ENCODE measurements at places on chromosomes 12 and 14.

DNA sequence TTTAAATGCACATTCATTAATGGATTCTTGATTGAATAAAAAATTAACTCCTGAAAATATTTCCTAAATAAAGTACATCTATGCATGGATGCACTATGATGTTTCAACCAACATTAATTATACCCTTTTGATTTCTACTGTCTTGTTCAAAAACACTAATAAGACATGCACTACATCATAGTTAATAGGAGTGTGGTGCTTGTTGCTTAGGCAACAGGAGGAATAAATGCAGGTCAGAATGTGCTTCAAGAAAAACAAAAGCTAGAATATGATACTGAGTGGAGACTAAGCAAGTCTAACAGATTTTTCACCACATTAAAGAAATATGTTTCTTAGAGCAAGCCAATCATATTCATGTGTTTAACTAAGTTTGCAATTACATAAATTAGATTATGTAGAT lies 495.8 kb upstream of the GARIN6 start:
- DNase-seq: no peak

- no peak for DNase-seq
Observed at GRCh38 chr12:123453165-123453564, 4.8 kb upstream of the SNRNP35 start.

- DNase-seq: no peak
Observed at GRCh38 chr12:111304642-111305071, 64.2 kb downstream of the PHETA1 start.

DNA sequence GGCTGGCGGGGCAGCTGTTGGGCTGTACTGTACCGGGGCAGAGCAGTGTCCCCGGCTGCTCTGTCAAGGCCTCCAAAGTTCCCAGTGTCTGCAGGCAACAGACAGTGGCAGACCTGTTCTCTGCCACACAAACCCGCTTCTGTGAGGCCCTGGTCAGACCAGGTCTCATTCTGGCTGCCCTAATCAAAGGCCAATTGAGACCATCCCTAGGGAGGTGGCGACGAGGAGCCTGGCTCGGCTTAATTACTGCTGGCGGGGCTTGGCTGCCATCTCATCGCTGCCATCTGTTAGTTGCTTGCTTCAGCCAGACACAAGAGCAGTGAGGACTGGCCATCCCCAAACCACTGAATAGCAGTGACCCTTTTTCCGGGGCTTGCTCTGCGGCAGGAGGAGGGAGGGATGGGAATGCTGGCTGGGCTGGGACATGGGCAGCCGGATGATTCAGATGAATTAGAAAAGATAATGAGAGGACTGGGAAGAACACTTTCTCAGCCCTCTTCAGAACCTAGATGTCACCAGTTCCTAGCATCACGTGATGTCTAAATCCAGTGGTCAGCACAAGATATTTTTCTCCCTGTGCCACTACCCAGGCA lies 24.5 kb downstream of the ERG28 start:
- DNase-seq: peak; percentile 46

DNA sequence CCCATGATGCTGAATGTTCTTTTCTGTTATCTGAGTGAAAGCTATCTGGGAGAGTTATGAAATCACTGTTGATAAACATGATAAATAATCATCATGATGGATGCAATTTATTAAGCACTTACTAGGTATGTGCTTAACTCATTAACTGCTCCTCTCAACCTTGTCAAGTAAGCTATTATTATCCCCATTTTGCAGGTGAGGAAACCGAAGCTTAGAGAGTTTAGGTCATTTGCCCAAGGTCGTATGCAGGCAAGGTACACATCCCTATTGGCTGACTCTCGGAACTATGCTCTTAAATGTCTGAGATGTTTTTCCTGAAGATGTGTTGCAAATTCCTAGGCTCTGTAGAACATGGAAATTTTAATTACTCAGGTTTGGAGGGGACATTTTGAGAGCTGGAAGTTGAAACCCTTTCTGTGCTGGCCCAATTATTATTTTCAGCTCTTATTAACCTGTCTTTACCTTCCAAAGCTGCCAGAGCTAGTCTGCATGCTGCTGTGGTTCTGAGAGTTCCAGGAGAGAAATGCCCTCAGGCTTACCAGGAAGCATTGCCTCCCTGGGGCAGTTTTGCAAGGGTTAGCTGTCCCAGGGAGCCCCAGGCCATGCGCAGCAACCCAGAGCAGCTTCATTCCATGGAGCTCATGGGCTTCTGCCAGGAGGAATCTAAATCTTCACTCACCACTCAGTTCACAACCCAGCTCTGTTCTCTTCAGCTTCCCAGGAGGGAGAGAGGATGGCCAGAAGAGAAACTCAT lies 55.6 kb upstream of the OAS1 start:
- DNase-seq: no peak

DNA sequence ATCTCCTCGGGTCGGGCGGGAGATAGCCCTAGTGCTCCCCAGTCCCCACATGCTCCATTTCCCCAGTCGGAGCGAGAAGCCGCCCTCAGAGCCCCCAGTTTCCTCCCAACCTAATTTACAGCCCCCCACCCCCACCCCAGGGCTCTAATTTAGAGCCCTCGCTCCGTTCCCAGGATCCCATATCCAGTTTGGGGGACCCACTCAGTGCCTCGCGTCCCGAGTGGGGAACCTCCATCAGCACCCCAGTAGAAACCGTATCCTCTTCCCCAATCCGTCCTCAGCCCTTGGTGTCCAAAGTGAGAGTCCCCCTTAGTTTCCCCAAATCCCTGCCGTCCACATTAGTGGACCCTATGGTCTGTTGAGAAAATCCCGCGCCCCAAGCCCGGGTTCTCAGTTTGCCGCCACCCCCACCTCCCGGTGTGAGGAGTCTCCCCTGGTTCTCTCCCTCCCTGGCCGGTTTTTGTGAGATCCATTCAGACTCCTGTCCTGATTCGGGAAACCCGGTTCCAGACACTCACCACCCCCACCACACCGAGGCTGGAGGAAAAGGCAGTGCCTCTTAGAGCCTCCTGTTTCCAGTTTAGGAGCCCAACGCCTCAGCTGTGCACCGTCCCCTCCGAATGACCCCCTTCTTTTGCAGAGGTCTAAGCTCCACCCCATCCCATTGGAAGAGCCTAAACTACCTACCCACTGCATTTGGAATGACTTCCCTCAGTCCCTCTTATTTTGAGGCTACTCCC lies 809 bp upstream of the MSI1 start:
- no peak for DNase-seq

DNA sequence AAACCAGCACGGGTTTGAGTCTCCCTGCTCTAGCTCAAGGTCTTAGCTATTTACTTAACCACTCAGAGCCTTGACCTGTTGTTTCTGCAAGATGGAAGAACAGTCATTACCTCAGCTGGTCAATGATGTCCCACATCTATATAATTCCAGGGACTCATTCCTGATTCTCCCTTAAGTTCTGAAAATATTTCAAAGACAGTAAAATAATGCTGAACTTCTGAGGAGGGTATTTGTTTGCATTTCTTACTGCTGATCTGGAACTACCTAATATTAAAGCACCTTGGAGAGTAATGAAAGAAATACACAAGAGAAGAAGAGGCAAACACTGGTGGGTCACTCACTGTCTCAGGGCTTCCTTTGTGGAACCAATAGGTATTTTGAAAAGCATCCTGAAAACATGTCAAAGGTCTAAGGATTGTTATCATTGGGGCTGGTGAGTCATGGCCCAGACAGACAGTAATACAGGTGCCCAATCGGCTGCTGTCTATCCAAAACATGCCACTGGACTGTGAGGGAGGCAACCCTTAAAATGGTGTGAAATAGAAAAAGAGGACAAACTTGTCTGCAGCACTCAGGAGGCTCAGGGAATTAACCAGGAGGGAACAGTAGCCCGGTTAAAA lies 88.7 kb upstream of the EGLN3 start:
- no peak for DNase-seq

DNA sequence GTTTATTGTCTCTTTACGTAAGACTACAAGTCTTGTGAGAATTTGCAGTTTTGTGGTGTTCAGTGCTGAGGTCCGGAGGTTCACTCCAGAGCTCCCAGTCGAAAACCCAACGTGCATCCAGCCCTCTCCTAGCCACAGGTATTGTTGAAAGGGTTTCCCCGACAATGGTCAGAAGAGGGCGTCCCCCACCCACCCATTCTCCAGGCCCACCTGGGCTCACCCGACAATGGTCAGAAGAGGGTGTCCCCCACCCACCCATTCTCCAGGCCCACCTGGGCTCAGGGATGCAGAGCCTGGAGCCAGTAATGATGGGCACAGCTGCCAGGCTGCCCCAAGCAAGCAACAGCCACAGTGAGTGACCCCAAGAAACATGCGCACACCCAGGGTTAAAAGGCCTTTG lies 126.8 kb upstream of the EVL start:
- DNase-seq: no peak

- DNase-seq: no peak
Observed at GRCh38 chr12:123902821-123903220, 69.8 kb downstream of the CCDC92 start.

GRCh38 chr14:101284711-101285110 lies 276.6 kb upstream of the DIO3 start:
- DNase-seq: no peak

GRCh38 chr12:11652351-11653040 lies 3.0 kb downstream of the ETV6 start:
- DNase-seq: peak; percentile 81

- DNase-seq: no peak
Observed at GRCh38 chr12:4934407-4935035, 24.8 kb downstream of the KCNA1 start.

- peak; percentile 52 for DNase-seq
Observed at GRCh38 chr12:123270214-123271000, 1.2 kb downstream of the CDK2AP1 start.

GRCh38 chr14:23347406-23348296 lies 5.0 kb downstream of the SLC22A17 start:
- no peak for DNase-seq

DNA sequence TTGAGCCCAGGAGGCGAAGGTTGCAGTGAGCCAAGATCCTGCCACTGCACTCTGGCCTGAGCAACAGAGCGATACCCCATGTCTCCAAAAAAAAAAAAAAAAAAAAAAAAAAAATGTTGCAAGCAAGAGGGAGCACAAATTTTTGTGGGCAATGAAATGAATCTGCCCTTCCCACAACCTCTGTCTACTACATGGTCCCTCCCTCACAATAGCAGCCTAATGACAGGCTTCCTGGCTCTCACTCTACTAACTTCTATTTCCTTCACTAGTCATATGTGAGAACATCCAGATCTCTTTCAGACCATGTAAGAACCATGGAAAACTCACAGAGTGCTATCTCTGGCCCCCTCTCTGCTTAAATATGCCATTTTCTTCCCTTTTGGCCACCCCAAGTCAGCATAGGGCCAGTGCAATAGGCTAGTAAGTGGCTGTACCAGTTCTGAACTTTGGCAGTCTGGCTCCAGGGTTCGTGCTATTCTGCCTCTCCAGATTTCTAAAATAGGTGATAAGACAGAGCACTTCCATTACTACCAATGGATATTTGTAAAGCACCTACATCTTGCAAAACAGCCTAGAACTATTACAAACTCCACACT lies 7.1 kb downstream of the OSBPL8 start:
- no peak for DNase-seq

DNA sequence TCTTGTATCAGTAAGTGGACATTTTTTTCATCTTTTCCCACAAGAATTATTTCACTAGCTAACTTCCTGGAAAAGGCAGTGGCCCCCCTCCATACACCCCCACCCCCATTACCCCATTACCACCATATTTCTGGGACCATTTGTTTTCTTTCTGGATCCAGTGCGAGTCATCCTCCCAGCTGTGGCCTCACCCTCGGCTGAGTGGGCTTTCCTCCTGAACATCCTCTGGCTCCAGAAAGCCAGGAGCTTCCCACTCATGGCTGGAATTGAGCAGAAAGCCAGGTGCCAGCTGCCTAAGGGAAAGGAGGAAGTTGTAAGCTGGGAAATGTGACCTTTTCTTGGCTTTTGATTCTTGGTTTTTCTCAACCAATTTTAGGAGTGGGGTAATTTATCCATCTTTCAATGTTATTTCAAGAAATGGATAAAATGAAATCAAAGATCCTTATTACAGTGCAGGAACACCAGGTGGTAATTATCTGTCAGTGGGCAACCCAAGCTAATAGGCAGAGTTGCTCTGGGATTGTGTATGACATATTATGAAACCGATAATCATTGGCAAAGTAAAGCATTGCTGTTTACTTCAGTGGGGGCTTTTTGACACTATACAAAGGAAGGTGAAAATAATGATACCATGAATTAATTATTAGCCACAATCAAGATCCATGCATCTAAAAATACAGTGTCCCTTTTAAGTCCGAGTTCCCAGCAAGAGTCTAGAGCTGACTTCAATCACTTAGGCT lies 124.6 kb downstream of the KICS2 start:
- no peak for DNase-seq

- DNase-seq: no peak
Observed at GRCh38 chr12:101845137-101845711, 14.5 kb upstream of the GNPTAB start.

GRCh38 chr14:35292770-35293561 lies 784 bp downstream of the PSMA6 start:
- no peak for DNase-seq

- DNase-seq: no peak
Observed at GRCh38 chr12:57618966-57619433, 7.8 kb downstream of the ARHGEF25 start.

- DNase-seq: peak; percentile 64
Observed at GRCh38 chr12:105253866-105254513, 18.0 kb upstream of the APPL2 start.

DNA sequence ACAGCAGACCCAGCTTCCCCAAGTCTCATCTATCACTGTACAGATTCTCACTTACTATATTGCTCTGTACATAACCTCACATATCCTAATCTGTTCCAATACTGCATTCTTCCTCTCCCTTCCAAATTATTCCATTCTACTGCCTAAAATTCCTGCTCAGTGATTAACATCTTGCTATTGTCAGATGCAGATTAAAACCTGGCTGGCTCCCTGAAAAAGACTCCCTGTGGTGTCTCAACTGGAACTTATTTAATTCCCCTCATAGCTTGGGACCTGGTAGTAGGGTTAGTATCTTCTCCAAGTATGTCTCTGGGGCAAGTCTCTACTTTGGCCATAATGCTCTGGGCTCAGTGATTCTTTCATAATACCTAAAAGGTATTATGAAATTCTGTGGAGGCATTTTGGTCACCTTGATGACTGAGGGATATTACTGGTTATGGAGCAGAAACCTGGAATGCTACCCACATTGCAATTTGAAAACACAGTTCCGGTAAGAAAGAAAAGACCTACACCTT lies 55.8 kb downstream of the PAWR start:
- DNase-seq: peak; percentile 23

DNA sequence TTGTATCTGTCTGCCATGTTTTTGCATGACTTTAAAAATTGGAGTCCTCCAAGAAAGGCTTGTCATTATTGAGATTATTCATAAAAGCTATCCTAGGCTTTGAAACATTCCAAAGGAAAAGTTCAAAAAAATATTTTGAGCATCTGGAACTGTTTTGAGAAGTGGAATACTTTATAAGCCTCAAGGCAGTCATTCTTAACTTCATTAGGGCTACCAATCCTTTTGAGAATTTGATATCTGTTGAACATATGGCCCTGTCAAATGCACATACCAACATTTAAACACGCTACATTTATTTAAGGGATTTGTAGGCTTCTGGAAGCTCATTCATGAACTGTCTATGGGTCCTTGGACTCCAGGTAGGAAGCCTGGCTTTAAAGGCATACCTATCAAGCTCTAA lies 77.0 kb downstream of the TMEM117 start:
- no peak for DNase-seq

GRCh38 chr14:61602003-61602732 lies 93.1 kb upstream of the HIF1A start:
- peak; percentile 33 for DNase-seq

GRCh38 chr12:53053218-53054111 lies 3.6 kb downstream of the TNS2 start:
- no peak for DNase-seq

- DNase-seq: no peak
Observed at GRCh38 chr12:2825132-2825531, 9.7 kb downstream of the NRIP2 start.

- DNase-seq: no peak
Observed at GRCh38 chr14:89681086-89682018, 264.3 kb upstream of the FOXN3 start.
